ENCODE measurements at places on chromosomes 5 and 9.
A peak's percentile ranks its signal among the peaks of the same experiment; 100 is the strongest.

- DNase-seq, result no peak
Measured at GRCh38 chr5:22044229-22044628, 808.9 kb downstream of the CDH12 start.

- no peak for DNase-seq
Measured at GRCh38 chr9:109383356-109383755, 62.5 kb upstream of the EPB41L4B start.

DNA sequence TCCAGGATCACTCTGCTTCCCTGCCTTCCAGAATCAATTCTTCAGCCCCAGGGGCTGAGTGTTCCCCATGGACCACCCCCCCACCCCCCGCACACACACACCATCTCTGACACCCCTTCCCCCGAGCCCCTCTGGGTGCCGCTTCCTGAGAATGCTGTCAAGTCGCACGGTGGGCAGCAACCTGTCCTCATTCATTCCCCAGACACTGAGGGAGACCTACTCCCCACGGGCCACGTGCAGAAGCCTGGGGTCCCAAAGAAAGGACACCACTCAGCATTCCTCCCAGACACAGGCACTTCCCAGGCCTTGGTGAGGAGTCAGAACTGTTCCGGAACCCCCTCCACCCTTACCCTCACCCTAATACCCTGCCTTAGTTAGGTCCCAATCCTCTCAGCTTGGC lies 12.8 kb downstream of the CPLX2 start:
- no peak for DNase-seq

GRCh38 chr5:9544056-9544455 lies 1.8 kb downstream of the SEMA5A start:
- DNase-seq, result no peak

- DNase-seq, result no peak
Measured at GRCh38 chr5:23419115-23419514, 88.3 kb upstream of the PRDM9 start.

DNA sequence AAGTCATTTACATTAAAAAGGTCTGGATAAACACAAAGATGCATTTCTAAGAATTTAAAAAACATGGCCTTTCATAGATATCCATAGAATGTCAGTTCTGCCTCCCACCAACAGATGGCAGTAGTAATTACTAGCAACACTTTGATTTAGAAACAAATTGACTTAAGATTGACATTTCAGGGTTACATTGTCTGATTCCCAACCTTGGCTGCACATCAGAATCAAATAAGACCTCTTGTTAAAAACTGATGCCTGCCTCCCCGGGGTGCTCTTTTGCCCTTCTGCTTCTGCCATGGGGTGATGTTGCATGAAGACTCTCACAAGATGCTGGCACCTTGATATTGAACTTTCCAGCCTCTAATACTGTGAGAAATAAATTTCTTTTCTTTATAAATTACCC lies 146.2 kb upstream of the GPR151 start:
- DNase-seq, result no peak

- no peak for DNase-seq
Measured at GRCh38 chr5:41339339-41339738, 126.0 kb upstream of the C6 start.

- DNase-seq, result peak; percentile 8
Measured at GRCh38 chr9:75455444-75455921, 367.2 kb downstream of the OSTF1 start.

- no peak for DNase-seq
Measured at GRCh38 chr5:72221099-72221498, 98.9 kb downstream of the MRPS27 start.

- no peak for DNase-seq
Measured at GRCh38 chr9:130421802-130422276, 22.9 kb upstream of the ASS1 start.

DNA sequence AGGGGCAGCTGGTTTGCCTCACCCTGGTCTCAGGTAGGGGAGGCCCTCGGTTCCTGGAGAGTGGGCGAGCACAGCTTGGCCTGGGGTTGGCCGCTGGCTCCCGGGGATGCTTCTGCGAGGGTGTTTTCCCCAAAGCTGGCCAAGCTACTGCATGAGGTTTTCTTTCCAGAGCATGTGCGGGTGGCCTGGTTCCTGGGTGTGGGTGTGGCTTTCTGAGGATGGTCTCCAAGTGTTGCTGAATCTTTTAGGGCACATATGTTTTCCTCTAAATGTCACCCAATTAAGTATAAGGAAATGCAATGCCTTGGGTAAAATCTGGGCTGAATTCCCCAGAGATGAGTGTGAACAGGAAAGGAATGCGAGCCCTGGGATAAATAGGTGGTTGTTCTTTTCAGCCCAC lies 115.8 kb upstream of the ICE1 start:
- DNase-seq, result peak; percentile 76

- no peak for DNase-seq
Measured at GRCh38 chr5:76274571-76274970, 128.5 kb upstream of the IQGAP2 start.

DNA sequence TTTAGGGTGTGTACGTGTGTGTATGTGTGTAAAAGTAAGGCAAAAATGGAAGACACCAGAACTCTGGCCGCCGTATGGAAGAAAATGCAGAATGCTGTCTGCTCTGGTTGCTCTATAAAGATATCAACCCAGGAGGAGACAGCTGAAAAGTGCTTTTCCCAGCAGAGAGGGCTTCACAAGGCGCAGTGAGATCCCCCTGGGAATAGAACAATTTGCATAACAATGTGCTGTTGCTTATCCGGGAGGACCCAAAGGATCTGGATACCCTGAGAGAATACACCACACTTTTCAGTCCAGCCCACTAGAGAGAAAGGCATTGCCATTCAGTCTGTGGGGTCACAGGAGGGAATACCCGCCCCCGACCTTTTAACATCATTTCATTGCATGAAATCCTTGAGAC lies 230.6 kb downstream of the EBF1 start:
- no peak for DNase-seq

DNA sequence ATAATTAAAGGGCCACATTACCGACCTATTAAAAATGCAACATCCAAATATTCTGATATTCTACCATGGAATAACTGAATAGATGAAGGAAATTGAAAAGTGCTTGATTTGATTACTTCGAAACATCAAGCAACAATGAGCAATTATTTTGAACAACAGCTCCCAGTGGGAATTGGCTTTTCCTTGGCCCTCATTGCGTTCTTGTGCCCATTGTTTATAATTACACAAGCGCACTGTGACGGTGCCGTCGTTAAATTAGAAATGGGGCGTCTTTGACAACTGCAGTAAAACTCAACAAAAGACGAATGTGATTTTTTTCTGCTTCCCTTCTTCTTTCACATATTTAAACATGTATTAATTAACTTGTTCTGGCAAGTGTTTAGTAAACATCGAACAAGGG lies 61.6 kb downstream of the CDH6 start:
- no peak for DNase-seq

- DNase-seq, result peak; percentile 92
Measured at GRCh38 chr9:134642385-134643181, 980 bp downstream of the COL5A1 start.
